AG09309 (cell line): ENCODE measurements at places on chromosomes 3 and 15.

DNA sequence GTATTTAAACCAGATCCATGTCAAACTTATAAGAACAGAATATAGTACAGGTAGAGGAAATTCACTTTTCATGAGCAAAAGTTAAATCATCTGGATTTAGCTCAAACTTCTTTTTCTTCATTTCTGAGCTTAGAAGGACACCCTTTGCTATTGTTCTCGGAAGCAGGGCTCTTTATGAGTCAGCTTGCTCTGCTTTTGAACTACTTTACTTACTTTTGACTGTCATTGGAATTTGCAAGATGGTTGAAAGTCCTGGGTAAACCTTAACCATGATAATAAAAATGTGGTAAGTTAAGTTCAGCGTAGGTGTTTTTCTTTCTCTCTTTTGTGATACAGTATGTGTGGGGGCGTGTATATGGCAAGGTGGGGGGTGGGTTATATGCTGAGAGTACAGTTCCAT, 312.7 kb upstream of the DPH6 start:
- no peak for DNase-seq

DNA sequence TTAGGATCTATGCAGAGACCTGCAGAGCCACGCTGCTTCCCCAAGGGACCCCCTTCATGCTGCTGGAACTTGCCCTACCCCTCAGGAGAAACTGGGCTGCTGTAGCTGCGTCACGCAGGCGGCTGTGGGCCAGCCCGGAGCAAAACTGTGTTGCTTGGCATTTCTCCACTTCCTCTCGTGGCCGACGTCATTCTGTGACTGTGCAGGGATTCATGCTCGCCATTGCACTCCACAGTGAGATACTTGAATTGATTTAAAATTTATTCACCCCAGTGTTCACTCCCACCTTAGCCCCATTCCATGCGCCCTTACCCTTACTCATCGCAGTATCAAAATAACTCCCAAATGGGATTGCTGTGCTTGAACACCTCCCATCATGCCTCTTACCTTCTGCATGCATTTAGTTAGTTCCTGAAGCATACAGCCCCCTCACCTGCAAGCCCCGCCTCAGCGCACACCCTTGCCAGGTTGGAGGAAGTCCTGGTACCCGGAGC, 45.7 kb downstream of the TMEM44 start:
- no peak for DNase-seq

- no peak for DNase-seq
These were observed 17.5 kb downstream of the AP3B2 start for GRCh38 chr15:82692171-82692570.

- no peak for DNase-seq
These were observed 976.3 kb downstream of the DIPK2A start for GRCh38 chr3:144947895-144948294.

- DNase-seq: no peak
These were observed 17.7 kb downstream of the CTNNB1 start for GRCh38 chr3:41216993-41217392.

DNA sequence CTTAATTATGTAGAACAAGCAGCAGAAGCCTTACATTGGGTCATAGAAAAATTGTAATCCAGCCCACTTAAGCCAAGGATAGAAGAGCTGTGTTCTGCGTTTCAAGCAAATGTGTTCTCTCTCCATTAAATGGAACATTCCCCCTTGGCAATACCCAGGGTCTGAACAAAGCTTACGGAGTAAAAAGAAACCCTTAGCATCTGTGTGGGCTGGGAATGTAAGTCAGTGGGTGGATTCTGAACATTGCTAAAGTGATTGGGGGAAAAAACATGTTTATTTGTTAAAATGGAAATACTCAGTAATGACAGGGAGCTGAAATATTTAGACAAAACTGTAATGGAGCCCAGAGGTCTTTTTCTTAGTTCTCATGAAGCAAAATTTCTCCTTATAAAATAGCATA, 147.4 kb downstream of the DUT start:
- DNase-seq: no peak
